ENCODE measurements at places on chromosomes 7 and 10. TPM values are rescaled to one million over a fixed set of nuclear protein-coding genes. Genes with fewer than 3 reads are reported as not detected.

STK32C gene
- total RNA-seq = 12.6 TPM

TSPAN12 gene
- 20.3 TPM for total RNA-seq

FAM24B gene
- total RNA-seq = 2.7 TPM

TECTB gene
- total RNA-seq = not detected

IQCE gene
- total RNA-seq = 9.6 TPM

UCN3 gene
- total RNA-seq = not detected

CYP2C9 gene
- total RNA-seq = not detected

HABP2 gene
- total RNA-seq = not detected

CTAGE4 gene
- 3.3 TPM for total RNA-seq

ELN gene
- total RNA-seq = 44.8 TPM

SYT15 gene
- 0.77 TPM for total RNA-seq

AS3MT gene
- total RNA-seq = 1.4 TPM

GSTO1 gene
- 121 TPM for total RNA-seq

CYP26C1 gene
- 0.31 TPM for total RNA-seq

NUDT1 gene
- 14.2 TPM for total RNA-seq

C7orf33 gene
- not detected for total RNA-seq

IRF5 gene
- 3.9 TPM for total RNA-seq

LIPN gene
- total RNA-seq = not detected
